ENCODE measurements at places on chromosomes 13 and 19.
A peak's percentile ranks its signal among the peaks of the same experiment; 100 is the strongest.

DNA sequence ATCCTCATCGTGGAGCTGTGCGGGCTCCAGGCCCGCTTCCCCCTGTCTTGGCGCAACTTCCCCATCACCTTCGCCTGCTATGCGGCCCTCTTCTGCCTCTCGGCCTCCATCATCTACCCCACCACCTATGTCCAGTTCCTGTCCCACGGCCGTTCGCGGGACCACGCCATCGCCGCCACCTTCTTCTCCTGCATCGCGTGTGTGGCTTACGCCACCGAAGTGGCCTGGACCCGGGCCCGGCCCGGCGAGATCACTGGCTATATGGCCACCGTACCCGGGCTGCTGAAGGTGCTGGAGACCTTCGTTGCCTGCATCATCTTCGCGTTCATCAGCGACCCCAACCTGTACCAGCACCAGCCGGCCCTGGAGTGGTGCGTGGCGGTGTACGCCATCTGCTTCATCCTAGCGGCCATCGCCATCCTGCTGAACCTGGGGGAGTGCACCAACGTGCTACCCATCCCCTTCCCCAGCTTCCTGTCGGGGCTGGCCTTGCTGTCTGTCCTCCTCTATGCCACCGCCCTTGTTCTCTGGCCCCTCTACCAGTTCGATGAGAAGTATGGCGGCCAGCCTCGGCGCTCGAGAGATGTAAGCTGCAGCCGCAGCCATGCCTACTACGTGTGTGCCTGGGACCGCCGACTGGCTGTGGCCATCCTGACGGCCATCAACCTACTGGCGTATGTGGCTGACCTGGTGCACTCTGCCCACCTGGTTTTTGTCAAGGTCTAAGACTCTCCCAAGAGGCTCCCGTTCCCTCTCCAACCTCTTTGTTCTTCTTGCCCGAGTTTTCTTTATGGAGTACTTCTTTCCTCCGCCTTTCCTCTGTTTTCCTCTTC lies 6.3 kb downstream of the MYADM start:
- no peaks in the 10 kb centered on the region for H3K27me3 ChIP-seq
- no peak overlapping the region for H3K4me3 ChIP-seq
- DNase-seq: no peak
- no peaks in the 10 kb centered on the region for H3K36me3 ChIP-seq
- peaks cover 4% of the 10 kb centered on the region for H3K4me1 ChIP-seq

- no peaks in the 10 kb centered on the region for H3K36me3 ChIP-seq
- no peaks in the 10 kb centered on the region for H3K27me3 ChIP-seq
- no peak overlapping the region for H3K27ac ChIP-seq
- H3K4me3 ChIP-seq: no peak overlapping the region
- no peak for DNase-seq
Observed at GRCh38 chr19:4609878-4610511, 29.3 kb upstream of the TNFAIP8L1 start.

DNA sequence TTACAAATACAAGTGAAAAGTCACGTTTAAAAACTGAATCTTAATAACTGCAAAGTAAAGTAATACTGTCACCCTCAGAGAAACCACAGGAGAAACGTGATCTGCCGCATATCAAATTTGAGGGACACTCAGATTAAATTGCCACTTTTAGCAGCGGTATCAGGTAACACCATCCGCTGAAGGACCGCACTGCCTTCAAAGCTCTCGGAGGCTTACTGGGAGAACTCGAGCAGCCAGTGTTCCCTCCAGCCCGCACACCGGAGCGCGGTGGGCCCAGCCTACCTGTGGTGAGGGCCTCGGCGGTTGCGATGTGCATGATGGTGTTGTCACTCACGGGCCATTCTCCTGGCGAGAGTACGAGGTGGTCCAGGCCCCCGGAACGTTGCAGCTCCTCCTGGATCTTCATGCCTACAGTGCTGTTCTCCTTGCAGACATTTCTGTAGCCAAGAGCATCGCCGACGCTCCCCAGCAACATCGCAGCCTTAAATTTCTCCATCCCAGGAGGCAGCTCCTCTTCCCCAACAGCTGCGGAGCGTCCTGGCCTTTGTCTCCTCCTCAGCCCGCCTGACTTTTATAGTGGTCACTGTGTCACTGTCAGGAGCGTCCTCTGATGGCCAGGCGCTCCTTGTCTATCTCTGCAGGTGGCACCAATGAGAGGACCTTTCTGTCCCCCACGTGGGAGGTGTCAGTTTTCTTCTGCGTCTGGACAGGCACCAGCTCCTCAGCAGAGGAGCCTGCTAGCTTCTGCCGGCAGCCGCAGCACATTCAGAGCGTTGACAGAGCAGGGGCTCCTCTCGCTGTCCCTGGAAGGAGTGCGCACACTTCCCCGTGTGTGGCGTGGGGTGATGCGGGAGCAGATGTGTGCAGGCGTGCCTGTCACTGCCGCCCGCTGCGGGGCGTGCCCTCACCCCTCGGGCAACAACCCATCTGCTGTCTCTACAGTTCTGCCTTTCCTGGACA lies at the start of gene ADPRHL1:
ADPRHL1 (minus strand) TSS at position 547 of the 960 bp plus-strand sequence; CDS start at position 496, 51 bp downstream.
- DNase-seq: no peak
- no peak within 1 kb of the TSS for H3K27ac ChIP-seq
- H3K4me1 ChIP-seq: no peaks in the 10 kb centered on the region
- H3K27me3 ChIP-seq: no peaks in the 10 kb centered on the region
- no peaks in the 10 kb centered on the region for H3K36me3 ChIP-seq

GRCh38 chr13:29746148-29746677 lies 104.2 kb downstream of the UBL3 start:
- no peak overlapping the region for H3K27ac ChIP-seq
- H3K4me3 ChIP-seq: no peak overlapping the region
- H3K36me3 ChIP-seq: no peaks in the 10 kb centered on the region
- no peak for DNase-seq
- no peaks in the 10 kb centered on the region for H3K27me3 ChIP-seq

DNA sequence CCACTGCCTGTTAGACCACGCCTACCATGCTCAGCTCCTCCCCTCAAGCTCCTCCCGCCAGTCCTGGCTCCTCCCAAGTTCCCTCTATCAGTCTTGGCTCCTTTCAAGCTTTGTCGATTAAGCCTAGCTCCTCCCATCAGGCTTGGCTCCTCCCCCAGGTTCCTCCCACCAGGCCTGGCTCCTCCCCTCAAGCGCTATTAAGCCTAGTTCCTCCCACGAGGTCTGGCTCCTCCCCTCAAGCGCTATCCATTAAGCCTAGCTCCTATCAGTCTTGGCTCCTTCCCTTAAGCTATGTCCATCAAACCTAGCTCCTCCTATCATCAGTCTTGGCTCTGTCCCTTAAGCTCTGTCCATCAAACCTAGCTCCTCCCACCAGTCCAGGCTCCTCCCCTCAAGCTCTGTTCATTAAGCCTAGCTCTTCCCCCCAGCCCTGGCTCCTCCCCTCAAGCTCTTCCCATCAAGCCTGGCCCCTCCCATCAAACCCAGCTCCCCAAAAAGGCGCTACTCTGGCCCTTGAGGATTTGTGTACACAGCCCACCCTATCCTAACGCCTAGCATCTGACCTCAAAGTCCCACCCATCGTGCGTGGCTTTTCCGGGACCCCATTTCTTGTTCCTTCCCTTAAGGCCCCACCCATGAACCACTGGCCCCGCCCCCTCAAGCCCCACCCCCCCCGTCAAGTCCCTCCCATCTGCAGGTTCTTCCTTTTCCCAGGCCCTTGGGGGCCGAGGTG lies 10.0 kb downstream of the CAMSAP3 start:
- H3K27me3 ChIP-seq: no peaks in the 10 kb centered on the region
- DNase-seq: peak; percentile 47
- no peak overlapping the region for H3K27ac ChIP-seq
- no peaks in the 10 kb centered on the region for H3K36me3 ChIP-seq
- no peaks in the 10 kb centered on the region for H3K4me1 ChIP-seq

DNA sequence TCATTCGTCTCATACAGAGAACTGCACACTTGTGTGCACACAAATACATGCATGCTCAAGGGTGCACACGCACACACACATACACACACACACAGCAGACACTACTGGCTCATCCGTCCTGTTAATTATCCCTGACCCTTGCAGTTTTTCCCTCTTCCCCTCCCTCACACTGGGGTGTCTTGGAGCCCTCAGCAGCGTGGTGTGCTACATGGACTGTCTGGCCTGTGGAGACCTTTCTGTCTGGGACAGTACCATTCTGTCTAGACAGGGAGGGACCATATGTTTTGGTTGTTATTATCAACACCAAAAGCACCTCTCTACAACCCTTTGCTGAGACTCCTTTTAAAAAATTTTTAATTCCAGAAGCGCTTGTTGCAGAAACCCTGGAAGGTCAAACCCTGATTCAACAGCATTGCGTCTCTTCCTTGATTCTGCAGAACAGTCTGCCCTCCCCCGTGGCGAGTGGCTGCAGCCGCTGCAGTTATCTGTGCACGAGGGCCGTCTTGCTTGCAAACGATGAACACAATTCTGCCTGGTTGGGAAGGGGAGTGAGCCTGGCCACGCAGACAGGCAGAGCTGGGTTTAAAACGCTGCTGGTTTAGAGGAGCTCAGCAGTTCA lies 374.0 kb downstream of the IRS2 start:
- H3K27me3 ChIP-seq: no peaks in the 10 kb centered on the region
- H3K4me3 ChIP-seq: no peak overlapping the region
- H3K27ac ChIP-seq: no peak overlapping the region
- H3K4me1 ChIP-seq: peaks cover 11% of the 10 kb centered on the region
- DNase-seq: peak; percentile 77

Measured in neural progenitor cell (in vitro differentiated cells).